AG04449 (cell line): ENCODE measurements at places on chromosomes 3 and 15.

DNA sequence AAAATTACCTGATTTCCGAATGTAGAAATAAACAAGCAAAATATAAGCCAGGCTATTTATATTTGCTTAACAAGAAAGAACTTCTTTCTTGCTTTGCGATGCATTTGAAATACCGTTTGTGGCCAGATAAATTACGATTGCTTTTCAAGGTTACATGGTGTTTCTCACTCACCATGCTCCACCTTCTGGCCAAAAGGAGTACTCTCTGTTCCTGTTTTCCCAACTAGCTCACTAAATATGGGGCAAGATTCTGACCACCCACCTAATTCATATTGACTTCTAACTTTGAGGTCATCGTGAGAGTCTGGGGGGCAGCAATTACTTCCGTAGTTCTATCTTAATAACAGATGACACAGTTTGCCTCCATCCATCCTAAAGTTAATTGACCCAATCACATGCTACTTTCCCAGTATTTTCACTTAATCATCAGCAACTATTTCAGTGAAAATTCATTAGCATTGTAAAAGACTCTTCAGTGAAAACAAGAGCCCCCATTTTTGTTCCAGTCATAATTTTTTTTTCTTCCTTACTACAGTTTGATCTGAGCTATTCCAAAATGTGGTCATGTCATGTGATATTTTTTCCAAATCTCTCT, 25.9 kb downstream of the ACP3 start:
- no peak for DNase-seq

- DNase-seq, result peak; percentile 12
Measured at GRCh38 chr3:150970665-150971324, 1.7 kb downstream of the CLRN1 start.

- no peak for DNase-seq
Measured at GRCh38 chr3:149593418-149594160, 64.2 kb downstream of the WWTR1 start.

- no peak for DNase-seq
Measured at GRCh38 chr3:18338827-18339514, 86.2 kb downstream of the SATB1 start.

DNA sequence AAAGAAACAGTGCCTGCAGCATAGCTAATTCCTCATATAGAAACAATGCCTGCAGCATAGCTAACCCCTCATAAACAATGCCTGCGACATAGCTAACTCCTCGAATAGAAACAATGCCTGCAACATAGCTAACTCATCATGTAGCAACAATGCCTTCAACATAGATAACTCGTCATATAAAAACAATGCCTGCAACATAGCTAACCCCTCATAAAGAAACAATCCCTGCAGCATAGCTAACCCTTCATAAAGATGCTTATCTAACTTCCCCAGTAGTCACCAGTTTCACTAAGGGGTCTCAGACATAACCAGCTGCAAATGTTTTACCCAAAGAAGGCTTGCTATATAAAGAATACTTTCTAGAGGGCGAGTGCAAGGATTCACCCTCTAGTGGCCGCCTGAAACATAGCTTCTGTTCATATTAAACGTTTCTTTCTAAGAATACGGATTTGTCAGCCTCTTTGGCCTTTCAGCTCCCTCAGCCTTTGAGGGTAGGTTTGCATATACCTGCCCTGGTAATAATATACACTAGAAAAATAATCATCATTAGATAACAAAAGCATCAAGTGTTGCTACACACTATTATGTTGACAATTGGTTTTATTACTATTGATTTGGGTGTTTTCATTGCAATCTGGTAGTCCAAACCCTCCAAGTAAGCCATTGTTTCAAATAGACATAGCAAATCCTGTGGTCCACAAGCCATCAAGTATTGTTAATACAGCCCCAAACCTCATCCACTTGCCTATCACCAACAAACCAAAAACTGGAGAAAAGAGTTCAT, 44.4 kb upstream of the FAN1 start:
- peak; percentile 17 for DNase-seq

DNA sequence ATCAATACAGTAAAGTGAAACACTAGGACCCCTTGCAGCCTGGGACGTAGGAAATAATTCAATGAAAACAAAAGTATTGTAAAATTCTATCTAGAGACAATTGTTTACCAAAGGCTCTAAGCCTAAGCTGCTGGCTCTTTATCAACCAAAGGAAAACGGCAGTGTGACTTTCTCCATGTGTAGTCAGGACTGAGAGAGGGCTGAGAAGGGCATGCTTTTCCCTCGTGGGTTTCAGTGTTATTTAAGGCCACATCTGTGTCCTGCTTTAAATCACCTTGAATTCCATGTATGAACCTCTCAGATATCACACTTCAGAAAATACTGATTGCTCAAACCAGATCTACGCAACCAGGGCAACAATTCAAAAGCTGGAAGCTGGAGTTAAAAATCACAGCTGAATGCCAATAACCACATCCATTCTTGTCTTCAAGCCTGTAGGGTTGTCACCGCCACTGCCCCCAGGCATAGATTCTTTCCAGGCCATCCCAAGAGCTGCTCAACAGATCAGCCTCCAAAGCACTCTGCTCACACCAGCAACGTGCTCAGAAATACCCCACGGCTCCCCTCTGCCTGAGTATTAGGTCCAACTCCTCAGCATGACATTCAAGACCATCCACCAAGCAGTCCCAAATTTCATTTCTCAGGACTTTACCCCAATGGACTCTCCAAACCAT, 124.0 kb downstream of the SRGAP3 start:
- no peak for DNase-seq

- no peak for DNase-seq
Measured at GRCh38 chr3:155441026-155441425, 147.5 kb upstream of the STRIT1 start.

DNA sequence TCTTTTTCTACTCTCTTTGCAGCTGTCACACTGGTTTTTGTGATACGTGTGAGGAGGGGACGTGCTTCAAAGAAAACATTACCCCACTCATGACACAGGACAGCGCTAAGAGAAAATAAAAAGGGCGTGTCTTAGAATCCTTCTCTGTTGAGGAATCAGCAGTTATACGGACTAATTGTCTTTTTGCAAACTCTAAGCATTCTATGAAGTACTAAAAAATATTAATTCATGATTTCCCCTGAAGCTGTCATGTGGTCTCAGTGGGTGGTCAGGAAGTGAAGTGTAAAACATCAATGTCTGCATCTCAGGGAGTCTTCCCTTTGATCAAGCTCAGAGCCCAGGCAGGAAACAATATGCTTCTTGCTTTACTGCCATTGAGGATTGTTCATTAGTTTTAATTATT, 117.5 kb upstream of the CRBN start:
- DNase-seq, result no peak

DNA sequence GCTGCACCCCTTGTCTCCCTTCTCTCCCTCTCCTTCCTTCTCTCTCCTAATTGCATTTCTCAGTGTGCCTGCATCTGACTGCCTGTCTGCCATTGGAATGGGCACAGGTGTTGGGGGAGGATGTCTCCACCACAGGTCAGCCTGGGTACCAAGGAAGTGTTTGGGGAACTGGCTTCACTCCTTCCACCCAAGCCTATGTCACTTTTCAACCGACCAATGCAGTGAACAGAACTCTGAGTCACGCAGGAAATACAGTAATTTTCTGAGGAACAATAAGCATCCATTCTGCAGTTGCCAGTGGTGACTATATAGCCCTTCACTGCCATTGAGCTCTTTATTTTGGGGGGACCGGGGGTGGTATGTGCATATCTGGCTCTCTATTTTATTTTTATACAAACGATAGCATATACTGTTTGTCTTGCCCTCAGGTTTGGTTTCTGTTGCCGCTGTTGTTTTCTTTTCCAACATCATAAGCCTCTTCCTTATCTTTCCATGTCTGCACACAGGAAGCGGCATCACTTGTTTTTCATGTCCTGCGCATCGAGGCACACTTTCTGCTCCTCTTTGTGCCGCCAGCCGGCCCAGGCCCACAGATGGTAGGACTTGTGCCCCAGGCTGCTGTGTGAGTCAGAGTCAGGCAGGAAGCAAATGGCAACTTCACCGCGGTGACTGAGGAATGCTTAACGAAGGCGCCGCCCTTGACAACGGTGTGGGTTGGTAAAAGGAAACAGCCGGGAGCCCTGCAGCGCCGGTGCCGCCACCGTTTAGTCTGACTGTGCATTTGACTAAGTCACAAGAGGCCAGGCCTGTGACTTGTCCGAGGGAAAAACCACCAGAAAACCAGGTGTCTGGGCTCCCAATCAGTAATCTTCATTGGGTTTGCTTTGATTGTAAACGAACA, 21.1 kb upstream of the CDCP1 start:
- DNase-seq, result peak; percentile 71

GRCh38 chr3:148737104-148737530, 39.4 kb downstream of the AGTR1 start:
- DNase-seq, result no peak

DNA sequence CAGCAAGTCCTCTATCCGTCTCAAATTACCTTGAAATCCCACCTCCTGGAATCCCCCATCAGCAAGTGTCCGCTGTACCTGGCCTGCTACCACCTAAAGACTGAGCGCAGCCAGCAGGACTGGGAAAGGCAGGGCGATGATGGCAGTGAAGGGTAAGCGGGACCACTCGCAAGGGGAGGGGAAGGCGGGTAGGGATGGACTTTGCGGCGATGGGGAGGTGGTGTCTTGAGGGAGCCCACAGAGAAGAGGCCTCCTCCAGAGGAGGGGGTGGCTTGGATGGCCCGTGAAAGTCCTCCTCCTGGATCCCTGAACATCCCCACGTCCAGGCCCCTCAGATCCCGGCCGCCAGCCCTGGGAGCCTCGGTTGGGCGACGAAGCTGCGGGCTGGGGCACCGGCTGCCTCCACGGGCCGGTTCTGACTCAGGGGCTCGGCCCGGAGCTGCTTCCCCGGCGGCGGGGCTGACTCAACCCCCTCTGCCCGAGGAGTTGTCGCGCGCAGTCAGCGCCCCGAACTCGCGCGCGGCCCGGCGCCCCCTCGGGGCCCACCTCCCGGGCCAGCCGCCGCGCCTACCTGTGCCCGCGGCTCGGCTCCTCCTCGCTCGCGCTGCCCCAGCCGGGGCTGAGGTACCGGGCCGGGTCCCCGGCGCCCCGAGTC, 512 bp downstream of the LARP6 start:
- DNase-seq, result no peak

DNA sequence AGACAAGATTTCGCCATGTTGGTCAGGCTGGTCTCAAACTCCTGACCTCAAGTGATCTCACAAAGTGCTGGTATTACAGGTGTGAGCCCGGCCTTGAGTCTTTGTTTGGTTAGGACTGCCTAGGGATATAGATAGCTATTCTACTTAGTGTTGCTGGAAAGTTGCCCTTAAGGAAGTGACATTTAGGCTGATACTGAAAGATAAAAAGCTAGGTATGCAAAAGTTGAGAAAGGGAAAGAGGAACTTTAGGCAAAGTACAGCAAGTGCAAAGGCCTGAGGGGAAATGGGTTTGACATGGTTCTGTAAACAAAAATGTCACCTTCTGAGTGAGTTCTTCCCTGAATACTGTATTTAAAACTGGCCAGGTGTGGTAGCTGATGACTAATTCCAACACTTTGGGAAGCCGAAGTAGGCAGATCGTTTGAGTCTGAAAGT, 111.5 kb downstream of the ZNF609 start:
- DNase-seq, result no peak
